ENCODE measurements at places on chromosomes 1 and 21.
A peak's percentile ranks its signal among the peaks of the same experiment; 100 is the strongest.

- no peak for DNase-seq
Observed at GRCh38 chr21:42257091-42257765, 38.3 kb downstream of the ABCG1 start.

- no peak for DNase-seq
Observed at GRCh38 chr1:119799003-119799402, 12.3 kb downstream of the REG4 start.

DNA sequence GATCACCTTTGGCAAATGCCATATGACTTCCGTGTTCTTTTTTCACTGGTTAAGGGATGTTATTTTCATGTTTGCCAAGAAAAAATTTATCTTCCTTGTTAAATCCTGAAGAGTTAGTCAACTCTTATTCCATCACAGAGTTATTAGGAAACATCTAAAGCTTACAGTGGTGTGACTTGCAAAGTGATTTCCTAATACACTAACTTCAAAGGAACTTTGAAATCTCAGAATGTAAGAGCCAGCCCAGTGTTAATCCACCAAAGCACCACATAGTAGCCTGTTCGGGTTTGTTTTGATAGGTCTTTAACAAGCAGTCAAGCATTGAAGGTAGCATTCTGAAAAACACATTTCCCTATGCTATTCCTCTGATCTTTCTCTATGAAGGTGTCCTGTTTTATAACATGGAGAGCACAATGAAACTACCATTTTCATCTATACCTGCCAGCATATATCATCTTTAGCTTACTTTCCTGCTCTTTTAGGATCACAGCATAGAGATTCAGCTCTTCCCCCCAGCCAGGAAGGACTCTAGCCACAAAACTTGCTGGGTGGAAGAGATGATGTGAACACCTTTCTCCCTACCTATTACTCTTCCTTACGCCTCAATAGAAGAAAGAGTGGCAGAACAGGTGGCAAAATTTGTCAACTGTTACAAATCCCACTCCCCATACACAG lies 82.4 kb upstream of the MAGI3 start:
- no peak for DNase-seq

DNA sequence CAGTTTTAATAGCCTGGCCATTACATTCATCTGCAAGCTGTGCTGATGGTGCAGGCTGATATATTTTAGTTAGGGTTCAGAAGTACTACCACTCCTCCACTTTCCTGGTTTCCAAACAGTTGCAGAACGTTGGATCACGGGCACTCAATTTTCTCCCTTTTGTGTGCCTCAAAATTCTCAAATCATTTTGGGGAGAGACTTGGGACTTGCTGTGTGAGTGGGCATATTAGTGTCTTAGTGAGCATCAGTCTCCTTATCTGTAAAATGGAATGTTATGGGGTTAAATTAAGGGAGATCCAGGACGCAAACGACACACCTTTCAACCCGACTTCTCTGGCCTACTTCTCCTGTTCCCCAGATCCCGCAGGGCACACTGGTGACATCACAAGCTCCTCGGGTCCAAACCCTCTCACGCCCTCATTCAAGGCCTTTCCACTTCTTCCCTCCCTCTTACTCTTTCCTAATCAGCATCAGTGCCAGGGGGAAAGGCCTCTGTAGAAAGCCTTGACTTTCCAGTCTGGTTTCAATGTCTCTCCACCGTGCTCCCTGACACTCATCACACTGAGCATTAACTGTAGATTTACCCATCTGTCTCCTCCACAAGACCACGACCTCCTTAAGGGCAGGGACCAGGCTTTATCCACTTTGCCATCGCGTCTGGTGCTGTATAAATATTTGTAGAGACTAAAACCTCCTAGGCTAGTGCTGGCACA lies 1.2 kb downstream of the PIGP start:
- peak; percentile 8 for DNase-seq

GRCh38 chr1:235741294-235741693 lies 91.7 kb upstream of the GNG4 start:
- no peak for DNase-seq

- DNase-seq = no peak
Observed at GRCh38 chr1:162070825-162071224, 1.3 kb downstream of the NOS1AP start.

DNA sequence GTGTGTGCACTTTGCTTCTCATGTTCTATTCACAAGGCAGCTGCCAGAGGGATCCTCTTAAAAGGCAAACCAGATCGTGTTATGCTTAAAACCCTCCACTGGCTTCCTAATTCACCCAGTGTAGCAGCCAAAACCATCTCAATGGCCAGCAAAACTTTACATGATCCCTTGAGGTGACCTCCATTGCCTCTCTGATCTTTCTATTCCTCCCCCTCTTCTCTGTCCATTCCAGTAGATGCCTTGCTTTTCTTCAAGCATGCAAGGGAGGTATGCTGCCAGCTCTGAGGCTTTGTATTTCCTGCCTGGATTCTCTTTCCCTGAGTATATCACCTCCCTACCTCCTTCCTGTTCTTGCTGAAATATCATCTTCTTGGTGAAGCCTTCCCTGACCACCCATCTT lies 93.2 kb upstream of the KCNK2 start:
- no peak for DNase-seq

DNA sequence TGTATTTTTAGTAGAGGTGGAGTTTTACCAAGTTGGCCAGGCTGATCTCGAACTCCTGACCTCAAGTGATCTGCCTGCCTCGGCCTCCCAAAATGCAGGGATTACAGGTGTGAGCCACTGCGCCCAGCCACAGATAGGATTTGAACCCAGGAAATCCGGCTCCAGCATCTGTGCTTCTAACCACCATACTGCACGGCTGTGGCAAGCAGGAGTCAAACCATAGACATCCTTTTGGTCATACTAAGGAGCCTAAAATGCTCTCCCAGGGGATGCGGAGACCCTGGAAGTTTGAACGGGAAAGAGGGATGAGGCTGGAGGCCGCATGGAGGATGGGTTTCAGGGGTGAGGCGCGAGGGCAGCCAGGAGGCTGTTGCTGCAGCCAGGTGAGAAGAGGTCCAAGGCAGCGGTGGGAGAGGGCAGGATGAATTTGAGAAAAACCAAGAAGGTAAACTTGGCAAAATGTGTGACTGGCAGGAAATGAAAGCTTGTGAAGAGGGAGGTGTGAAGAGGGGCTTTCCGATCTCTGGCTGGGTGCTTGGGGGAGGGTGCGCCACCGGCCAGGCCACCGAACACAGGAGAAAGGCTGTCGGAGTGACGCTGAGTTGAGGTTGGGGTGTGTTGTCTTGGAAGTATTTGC lies 24.0 kb upstream of the CDK18 start:
- DNase-seq = peak; percentile 83
